GM13976 (cell line): ENCODE measurements at places on chromosomes 2 and 18.

DNA sequence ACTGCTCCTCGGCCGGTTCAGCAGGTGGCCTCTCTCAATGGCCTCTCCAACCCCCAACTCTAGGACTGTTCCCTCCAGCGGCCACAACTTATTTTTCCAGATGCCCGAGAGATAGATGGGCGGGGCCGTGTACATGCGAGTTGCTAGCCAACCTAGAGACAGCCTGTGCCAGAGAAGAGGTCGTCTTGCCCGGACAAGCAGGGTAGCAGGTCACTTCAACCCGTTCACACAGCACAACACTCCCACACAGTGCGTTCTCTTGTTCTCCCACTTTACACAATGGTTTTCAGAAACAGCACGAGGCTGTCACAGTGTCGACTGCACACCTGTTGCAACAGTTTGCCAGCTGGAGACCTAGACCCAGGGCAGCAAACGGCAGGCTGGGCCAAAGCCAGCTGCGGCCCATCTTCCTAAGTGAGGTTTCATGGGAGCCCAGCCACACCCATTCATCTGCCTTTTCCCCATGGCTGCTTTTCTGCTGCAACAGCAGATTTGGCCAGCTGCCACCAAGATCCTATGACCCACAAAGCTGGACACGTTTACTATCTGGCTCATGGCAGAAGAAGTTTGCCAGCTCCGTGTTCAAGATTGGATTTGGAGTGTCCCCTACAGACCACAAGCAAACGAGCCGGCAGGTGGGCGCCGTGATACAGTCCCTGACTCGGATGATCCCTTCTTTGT, 7.3 kb upstream of the PRLH start:
- no peak for DNase-seq

DNA sequence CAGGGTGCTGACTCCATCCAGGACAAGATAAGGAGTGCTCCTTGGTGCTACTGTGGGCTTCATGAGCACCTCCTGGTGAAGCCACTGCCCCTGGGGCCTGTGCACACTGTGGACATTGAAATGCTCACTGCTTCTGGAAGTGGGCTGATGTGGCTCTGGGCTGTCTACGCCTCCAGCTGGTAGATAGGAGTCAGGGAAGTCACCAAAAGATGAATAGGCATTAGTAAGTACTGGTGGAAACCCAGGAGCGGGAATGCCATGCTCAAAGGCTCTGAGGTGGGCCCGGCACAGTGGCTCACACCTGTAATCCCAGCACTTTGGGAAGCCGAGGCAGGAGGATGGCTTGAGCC, 79.2 kb upstream of the MSH2 start:
- no peak for DNase-seq

- no peak for DNase-seq
These were observed 65.6 kb downstream of the CYB5A start for GRCh38 chr18:74226156-74226555.

GRCh38 chr18:58527285-58527951, 101.5 kb downstream of the ALPK2 start:
- DNase-seq = no peak

GRCh38 chr2:75466708-75467311, 93.9 kb downstream of the EVA1A start:
- DNase-seq = peak; percentile 24

DNA sequence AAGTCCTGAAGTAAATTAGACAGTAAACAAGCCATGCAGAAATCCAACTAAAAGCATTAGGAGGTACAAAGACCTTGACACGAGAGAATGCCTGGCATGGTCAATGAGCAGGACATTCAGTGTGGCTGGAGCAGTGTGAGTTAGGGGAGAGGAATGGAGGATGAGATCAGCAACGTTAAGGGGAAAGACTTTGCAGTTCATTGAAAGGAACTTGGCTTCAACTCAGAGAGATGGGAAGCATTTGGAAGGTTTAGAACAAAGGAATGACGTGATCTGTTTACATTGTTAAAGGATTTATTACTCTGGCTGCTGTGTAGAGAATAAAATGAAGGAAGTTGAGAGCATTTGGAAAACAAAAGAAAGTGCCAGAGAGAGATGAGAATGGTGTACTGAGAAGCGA, 621.3 kb downstream of the XIRP2 start:
- DNase-seq = no peak

DNA sequence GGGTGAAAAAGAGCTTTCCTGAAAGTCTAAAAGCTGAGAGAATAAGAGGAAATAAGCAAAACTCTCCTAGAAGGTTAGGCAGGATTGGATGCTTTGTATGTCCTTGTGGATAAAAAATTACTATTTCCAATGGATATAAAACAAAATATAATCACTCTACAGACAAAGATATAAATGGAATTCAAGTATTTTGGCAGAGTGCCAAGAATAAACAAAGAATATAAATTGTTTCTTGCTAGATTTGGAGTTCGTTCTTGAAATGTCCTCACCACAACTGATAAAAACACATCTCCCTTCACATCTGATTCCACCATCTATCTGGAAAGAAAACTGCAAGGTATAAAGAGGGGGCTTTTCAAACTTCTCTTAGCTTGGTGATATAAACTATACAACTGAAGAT, 13.3 kb downstream of the SULT1C3 start:
- DNase-seq = no peak

DNA sequence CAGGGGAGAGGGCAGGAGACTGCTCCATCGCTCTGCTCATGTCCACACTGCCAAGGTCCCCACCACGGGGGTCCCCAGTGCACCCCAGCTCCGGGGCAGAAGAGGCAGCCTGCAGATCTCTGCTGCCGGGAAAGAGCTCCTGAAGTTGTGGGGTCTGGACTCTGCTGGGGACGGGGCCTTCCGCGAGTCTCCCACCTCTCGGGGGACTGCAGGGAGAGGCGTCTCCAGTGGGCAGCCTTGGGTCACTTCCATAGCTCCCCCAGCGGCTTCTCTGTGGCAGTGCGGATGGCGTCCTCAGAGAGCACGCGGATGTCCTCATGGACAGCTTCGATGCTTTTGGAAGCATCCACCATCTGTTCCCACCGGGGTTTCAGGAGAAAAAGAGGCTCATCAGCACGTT, 10.7 kb downstream of the DTYMK start:
- no peak for DNase-seq

- DNase-seq = no peak
These were observed 24.0 kb downstream of the MAIP1 start for GRCh38 chr2:199979398-199979797.

DNA sequence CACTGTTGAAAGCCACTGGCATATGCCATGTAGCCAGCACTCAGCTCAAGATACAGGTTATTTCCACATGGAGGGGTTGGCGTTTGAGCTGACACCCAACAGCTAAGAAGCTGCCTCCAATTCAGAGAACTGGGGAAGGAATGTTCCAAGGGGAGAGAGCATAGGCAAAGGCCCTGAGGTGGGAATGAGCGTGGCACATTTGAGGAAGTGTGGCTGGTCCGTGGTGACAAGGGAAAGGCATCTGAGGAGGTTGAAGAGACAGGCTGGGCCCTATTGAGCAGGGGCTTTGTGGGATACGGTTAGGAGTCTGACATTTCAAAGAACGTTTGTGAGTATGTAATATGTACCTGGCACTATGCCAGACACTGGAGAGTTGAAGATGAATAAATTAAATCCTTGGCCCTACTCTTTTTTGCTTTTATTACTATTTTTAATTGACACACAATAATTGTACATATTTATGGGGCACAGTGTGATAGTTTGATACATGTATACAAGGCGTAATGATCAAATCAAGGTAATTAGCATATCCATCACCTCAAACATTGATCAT, 27.6 kb upstream of the TMBIM1 start:
- DNase-seq = no peak

- DNase-seq = peak; percentile 63
These were observed 5.4 kb upstream of the RNASEH1 start for GRCh38 chr2:3563521-3563976.

DNA sequence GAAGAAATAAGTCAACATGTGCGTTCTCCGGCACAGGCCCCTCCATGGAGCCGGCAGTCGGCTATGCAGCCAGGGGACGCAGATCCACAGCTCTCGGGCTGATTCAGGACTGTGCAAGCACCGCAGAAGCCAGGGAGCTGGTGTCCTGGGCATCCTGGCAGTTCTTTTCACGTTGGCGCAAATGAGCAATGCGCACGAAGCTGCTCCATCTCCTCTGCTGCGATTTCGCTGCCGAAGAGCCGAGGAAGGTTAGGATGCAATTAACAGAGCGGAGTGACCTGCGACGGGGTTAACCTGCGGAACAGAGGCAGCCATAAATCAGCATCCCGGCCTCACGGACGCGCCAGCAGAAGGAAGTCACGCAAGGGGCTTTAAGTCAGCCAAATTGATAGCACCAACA, 107.1 kb upstream of the POU3F3 start:
- no peak for DNase-seq

- DNase-seq = no peak
These were observed 31.2 kb downstream of the GULP1 start for GRCh38 chr2:188322569-188323551.
